ENCODE measurements at places on chromosomes 5 and 9.

DNA sequence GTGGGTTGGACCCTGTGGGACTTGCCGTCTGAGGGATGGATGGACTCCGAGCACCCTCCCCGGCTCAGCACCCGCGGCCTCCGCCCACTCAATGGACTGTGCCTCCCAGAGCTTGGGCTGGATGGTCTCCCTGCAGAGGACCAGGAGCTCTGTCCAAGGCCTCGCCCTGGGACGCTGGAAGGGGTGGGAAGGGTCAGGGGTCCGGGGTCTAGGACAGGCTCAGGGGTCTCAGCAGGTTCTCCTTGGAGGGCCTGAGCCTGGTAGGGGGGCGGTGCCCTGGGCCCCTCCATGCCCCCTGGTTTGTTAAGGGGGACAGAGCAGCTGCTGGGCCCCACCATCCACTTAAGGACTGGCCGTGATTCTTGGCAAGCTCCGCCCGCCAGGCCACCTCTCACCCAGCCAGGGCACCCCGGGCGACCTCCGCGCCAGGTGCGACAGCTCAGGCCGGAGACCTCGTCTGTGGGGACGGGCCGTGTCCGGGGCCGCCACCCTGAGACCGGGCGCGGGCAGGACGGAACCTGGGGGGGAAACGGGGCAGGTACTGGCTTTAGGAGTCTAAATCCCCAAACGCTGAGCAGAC is 29.2 kb downstream of the EXOC3 start:
- DNase-seq = no peak

DNA sequence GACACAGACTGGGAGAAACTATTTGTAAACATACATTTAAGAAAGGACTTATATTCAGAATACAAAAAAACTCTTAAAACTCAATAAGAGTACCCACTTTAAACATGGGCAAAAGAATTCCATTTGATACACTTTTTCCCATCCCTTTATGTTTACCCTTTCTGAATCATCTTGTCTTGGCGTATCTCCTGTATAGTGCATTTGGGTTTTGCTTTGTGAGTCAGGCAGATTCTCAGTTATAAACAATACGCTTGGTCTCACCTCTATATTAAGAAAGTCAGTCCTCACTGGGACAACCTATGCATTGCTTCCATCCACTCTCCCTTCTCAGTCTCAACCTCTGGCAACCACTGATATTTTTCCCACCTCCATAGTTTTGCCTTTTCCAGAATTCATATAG is 27.3 kb upstream of the ADAMTS6 start:
- DNase-seq = no peak

DNA sequence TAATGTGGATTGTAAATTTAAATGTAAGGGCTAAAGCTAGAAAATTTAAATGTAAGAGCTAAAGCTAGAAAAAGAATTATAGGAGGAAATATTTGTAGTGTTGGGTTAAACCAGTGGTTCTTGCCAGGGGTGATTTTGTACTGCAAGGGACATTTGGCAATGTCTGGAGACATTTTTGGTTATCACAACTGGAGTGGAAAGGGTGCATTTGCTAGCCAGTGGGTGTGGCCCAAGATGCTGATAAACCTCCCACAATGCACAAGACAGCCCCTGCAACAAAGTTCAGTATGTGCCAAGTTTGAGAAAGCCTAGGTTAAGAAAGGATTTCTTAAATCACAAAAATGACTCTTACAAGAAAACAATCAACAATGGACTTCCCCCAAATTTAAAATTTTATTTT is 31.6 kb upstream of the ELL2 start:
- no peak for DNase-seq

DNA sequence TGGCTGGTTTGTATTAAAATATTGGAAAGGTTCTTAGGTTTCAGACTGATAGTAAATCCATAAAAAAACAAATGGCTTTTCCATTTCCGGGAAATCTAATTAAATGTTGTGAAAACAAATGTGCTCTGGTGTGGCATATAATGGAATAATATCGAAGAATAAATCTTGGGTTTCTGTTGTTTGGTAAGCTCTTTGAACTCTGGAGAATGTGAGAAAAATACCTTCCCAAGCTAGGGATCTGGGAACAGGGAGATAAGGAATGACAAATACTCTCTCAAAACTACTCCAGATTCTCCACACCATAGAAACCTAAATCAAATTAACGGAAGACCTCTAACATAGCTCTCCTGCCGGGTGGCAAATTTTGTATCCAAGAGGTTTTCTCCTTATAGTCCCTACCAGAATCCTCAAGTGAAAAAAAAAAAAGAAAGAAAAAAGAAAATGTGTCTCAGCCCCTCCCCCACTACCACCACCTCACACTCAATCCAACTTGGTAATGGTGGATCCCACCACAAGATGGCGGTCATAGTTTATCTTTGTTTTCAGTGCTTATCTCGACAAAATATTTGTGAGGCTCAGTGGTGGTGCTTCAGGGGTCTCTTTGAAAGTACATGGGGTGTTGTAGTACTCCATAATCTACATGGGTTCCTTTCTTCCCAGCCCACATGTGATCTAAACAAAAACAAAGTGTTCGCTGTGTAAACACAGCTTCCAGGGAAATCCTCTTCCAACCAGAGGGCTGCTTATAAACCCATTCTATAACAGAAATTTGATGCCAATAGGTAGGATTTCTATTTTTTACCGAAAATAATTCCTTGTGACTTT is 54.5 kb upstream of the FST start:
- DNase-seq = no peak

GRCh38 chr5:67465537-67466207 is 269.1 kb upstream of the CD180 start:
- no peak for DNase-seq

DNA sequence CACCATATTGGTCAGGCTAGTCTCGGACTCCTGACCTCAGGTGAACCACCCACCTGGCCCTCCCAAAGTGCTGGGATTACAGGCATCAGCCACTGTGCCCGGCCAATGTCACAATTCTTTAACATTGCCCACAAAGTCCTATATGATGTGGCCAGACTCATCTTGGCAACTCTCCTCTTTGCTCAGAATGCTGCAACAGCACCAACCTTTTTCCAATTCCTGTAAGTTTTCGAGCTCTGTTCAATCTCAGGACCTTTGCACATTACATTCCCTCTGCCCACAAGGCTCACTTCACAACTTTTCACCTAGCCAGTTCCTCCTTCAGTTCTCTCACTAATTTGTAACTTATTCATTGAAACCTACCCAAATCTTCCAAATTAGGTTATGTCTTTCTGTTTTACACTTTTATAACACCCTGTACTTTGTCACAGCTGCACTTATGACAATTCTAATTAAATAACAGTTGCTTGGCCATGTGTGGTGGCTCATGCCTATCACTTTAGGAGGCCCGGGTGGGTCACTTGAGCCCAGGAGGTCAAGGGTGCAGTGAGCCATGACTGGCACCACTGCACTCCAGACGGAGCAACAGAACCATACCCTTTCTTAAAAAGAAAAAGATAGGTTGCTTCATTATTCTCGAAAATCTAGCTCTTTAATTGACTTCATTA is 30.9 kb upstream of the GLDC start:
- no peak for DNase-seq
